ENCODE measurements at places on chromosomes 7 and 10. TPM values are rescaled to one million over a fixed set of nuclear protein-coding genes. Genes with fewer than 3 reads are reported as not detected.

HHEX gene
- 7.1 TPM for total RNA-seq

CALHM2 gene
- total RNA-seq, result 15.0 TPM

SPDYE11 gene
- not detected for total RNA-seq

JAKMIP3 gene
- total RNA-seq, result under 0.01 TPM

ANXA11 gene
- total RNA-seq, result 55.6 TPM

SORCS1 gene
- not detected for total RNA-seq

MUC3A gene
- total RNA-seq, result not detected

BTBD16 gene
- under 0.01 TPM for total RNA-seq

ICA1 gene
- total RNA-seq, result not detected

AOAH gene
- total RNA-seq, result not detected

STEAP4 gene
- 0.19 TPM for total RNA-seq

SFXN4 gene
- total RNA-seq, result 25.1 TPM

TMEM270 gene
- total RNA-seq, result not detected

FAM170B gene
- total RNA-seq, result 0.28 TPM

PODXL gene
- 29.1 TPM for total RNA-seq
